GDM1 (cell line): ENCODE measurements at places on chromosomes 13 and 19.
A peak's percentile ranks its signal among the peaks of the same experiment; 100 is the strongest.

- DNase-seq, result no peak
Observed at GRCh38 chr13:108115738-108116137, 99.6 kb downstream of the LIG4 start.

DNA sequence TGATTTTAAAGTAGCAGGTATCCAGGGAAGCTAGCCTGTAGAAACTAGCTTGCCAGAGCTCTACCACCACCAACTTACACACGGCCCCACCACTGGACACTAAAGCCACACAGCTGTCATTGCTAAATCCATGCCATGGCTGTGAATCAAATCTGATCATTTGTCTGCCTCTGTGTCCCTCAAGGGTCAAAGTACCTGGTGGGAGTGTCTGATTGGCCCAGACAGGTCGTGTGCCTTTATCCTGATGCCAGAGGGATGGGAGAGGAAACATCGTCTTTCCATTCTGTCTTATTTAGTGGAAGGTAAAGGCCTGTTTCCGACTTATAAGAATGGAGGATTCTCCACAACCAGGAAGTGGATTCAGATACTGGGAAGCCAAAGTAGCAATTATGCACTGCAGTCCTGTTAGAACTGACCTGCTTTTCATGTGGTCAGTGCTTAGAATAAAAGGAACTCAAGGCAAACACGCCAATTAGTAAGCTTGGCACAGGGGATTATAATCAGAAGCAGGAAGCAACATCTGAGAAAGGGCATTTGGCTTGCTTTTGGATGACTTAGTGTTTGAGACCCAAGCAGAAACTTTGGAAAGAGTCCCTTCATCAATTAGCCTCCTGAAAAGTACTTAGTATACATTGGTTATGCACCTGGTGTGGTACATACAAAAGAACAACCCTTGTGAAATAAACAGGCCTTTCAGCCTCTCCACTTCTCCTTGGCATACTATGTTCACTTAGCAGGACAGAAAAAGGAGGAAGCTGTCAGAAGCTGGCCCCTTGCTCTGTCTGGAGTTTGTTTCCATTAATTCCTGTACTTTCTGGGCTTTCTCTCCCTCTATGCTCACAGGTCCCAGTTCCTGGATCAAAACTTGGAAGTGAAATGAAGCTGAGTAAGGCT, 192.4 kb downstream of the NUFIP1 start:
- DNase-seq, result peak; percentile 53

DNA sequence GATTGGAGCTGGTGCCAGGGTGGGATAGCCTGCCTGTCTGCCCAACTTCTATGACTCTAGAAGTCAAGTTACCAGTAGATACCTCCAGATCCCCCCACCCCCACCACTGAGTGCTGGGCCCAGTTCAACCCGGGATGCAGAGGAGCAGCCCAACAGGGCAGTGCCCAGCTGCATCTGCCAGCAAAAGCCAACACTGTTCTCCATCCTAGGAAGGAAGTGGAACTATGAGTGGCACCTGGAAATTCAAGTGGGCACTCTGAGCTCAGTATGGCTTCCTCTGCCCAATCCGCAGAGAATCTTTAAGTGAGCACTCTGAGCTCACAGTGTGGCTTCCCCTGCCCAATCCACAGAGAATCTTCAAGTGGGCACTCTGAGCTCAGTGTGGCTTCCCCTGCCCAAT, 14.2 kb downstream of the TUBGCP3 start:
- no peak for DNase-seq

GRCh38 chr19:29503785-29504184, 22.0 kb upstream of the VSTM2B start:
- DNase-seq, result no peak

DNA sequence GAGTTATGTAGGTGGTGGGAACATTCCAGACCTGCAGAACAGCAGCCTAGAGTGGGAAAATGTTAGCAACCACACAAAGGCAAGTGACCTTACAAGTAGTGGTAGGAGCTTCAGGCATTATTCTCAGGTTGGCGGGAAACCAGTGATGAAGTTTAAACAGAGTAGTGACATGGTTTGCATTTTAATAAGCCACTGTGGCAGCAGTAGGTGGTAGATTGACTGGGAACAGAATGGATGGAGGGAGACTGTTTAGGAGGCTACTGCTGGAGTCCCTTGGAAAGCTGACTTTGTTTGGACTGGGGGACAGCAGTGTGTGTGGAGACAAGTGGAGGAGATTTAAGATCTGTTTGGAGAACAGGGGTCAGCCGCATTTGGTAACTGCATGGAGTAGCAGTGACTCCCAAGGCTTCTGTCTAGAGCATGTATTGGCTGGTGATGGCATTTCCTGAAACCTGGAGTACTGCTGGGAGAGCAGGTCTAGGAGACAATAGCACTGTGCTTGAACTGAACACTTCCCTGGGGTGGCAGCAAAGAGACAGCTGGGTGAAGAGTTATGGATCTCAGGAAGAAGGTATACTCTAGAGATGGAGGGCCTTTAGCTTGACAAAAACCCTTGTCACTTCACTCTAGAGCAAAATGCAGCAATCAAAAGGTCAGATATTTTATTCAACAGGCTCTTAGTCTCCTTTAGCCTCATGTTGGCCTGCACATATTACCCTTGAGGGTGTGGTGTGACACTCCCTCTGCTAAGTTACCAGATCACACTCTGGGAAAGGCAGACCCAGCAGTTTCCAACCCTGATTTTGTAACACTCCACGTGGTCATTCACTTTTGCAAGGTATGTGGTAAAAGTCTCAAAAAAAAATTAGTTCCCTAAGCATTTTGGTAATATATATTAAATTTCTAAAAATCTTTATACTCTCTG, 70.3 kb downstream of the DHRS12 start:
- DNase-seq, result no peak

GRCh38 chr13:73618275-73618865, 515.8 kb downstream of the KLF12 start:
- no peak for DNase-seq

DNA sequence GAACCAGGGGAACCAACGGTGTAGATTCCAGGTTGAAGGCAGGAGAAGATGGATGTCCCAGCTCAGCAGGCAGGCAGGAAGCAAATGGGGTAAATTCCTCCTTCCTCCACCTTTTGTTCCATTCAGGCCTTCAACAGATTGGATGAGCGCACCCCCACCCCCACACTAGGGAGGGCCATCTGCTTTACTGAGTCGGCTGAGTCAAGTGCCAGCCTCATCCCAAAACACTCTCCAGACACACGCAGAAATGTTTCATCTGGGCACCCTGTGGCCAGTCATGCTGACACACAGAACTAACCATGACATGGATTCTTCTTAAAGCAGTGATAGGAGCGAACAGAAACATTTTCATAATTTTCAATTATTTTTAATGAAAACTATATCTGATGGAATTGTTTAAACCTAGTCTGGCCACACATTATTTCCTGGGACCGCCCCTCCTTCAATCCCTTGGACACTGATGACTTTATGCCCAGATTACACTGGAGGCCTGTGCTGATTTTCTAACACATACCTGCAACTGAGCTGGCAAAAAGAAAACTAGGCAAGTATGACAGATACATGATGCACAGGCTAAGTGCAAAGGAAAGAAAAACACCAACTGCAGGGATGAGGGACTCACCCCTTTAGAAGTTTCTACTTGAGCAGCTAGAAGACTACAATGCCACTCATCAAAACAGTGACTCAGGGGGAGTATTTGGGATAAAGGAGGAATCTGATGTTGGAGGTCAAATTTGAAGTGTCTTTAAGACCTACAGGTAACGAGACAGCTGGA, 154.2 kb downstream of the TNFRSF19 start:
- DNase-seq, result no peak
